DMS153 (cell line): ENCODE measurements at places on chromosomes 7 and 10.

DNA sequence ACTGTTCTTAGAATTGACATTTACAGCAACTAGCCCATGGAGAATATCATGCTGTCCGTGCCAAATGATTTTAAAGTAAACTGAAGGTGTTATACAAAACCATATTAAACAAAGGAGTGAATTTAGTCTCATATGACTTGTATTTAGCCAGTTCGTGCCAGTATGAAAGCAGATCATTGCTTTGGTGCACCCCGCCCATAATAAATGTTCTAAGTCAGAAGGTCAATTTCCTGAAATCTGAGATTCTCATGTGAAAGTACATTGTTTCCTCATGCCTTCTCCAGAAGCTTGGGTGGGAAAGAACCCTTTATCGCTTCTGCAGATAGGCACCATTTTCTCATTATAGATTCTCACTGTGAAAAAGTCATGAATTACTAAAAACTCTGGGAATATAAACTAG lies 106.4 kb downstream of the CAMK1D start:
- DNase-seq: no peak

GRCh38 chr10:85012305-85012704 lies 683.9 kb downstream of the CCSER2 start:
- DNase-seq: no peak

DNA sequence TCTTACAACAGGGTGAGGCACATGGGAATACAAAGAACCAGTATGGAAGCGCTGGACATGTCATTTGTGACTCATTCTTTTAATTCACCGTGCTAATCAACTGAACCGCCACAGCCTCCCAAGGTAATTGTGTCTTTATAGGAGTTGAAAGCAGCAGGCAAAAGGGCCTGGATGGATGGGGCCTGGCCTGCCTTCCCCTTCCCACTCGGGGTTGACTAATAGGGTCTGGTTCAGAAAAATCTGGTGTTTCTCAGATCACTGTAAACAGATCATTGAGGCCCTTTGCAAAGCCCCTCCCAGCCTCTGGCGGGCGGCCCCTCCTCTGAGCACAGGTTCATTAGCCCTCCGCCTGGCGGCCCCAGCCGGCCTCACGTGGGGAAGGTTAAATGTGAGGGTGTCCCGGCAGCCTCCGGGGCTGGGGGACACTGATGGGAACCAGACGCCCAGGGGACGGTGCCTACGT lies 100.8 kb downstream of the EBF3 start:
- DNase-seq: no peak

- peak; percentile 76 for DNase-seq
Measured at GRCh38 chr10:14185316-14186045, 145.2 kb downstream of the FRMD4A start.

- no peak for DNase-seq
Measured at GRCh38 chr10:129959544-129960480, 4.3 kb downstream of the EBF3 start.

GRCh38 chr10:49257626-49258349 lies 41.2 kb upstream of the C10orf71 start:
- DNase-seq: no peak

DNA sequence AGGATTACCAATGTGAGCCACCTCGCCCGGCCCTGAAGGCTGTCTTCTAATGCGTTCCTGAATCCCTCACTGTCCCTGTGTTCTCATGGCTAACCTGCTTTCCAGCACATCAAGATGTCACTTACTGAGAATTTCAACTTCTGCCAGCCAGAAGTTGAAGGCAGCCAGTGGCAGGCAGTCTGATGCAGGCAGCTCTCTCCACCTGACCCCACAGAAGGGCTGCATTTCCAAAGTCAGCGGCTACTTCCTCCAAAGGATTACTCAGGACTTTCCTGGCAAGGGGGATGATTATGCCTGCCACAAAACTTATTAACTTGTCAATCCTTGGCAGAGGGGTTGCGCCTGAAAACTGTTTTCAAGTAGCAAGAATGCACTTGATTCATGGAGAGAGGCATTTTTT lies 1219.4 kb downstream of the TYW1 start:
- DNase-seq: no peak

DNA sequence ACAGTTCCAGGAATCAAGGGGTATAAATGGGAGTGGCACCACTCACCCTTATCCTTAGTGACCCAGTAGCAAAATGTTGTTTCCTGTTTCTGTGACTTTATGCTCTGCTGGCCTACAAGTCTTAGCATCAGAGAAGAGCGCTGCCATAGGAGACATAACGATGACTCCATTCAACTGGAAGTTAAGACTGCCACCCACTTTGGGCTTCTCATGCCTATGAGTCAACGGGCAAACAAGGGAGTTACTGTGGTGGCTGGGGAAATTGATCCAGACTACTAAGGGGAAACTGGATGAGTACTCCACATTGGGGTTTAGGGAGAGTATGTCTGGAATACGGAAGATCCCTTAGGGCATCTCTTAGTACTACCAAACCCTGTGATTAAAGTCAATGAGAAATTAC lies 40.6 kb upstream of the PIK3CG start:
- DNase-seq: no peak

GRCh38 chr10:70664702-70665195 lies 7.6 kb upstream of the ADAMTS14 start:
- no peak for DNase-seq

DNA sequence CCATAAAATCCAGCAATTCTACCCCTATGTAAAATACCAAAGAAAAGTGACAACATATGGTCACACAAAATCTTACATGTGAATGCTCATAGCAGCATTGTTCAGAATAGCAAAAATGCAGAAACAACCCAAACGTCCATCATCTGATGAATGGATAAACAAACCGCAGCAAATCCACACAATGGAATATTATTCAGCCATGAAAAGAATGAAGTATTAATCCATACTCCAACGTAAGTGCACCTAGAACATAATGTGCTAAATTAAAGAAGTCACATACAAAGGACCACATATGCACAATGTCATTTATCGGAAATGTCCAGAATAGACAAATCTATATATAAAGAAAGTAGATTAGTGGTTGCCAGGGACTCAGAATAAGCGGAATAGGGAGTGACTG lies 57.4 kb downstream of the SMURF1 start:
- DNase-seq: no peak

- DNase-seq: peak; percentile 94
Measured at GRCh38 chr7:3754493-3755341, 453.7 kb downstream of the SDK1 start.

DNA sequence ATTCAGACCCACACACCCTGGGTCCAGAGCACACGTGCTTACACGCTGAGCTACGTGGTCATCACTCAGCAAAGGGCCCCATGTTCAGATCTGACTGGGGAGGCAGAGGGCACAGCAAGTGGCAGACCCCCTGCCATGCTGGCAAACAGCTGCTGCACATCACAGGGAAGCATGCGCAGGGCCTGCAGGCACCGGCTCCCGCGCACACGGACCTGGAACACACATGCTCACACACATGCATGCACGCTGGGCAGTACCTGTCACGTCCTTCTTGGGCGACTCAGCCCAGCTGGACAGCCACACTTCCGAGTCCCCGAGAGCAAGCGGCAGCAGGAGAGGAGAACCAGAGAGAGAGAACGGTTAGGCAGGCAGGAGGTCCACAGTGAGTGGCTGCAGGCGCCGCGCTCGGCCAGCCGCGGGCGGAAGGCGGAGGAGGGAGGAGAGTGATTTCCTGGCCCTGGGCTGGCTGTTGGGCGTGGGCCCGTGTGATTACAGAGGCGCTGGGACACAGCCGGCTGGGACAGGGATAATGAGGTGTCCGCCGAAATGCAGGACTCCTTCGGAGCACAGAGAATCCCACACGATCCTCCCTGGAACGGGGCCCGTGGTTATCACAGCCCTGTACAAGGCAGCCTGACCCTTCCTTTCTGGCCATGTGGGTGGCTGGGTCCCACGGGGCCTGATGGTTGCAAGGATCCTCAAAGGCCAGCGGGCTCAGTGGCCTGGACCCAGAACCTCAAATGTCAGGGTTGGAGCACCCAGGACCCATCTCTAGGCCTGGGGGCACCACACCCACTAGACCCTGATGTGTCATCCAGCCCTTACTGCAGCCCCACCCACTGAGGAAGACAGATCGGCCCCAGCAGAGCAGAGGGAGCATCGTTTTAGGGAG lies 175.1 kb downstream of the NEURL1 start:
- DNase-seq: no peak

- no peak for DNase-seq
Measured at GRCh38 chr7:77504951-77505350, 32.1 kb upstream of the PTPN12 start.

DNA sequence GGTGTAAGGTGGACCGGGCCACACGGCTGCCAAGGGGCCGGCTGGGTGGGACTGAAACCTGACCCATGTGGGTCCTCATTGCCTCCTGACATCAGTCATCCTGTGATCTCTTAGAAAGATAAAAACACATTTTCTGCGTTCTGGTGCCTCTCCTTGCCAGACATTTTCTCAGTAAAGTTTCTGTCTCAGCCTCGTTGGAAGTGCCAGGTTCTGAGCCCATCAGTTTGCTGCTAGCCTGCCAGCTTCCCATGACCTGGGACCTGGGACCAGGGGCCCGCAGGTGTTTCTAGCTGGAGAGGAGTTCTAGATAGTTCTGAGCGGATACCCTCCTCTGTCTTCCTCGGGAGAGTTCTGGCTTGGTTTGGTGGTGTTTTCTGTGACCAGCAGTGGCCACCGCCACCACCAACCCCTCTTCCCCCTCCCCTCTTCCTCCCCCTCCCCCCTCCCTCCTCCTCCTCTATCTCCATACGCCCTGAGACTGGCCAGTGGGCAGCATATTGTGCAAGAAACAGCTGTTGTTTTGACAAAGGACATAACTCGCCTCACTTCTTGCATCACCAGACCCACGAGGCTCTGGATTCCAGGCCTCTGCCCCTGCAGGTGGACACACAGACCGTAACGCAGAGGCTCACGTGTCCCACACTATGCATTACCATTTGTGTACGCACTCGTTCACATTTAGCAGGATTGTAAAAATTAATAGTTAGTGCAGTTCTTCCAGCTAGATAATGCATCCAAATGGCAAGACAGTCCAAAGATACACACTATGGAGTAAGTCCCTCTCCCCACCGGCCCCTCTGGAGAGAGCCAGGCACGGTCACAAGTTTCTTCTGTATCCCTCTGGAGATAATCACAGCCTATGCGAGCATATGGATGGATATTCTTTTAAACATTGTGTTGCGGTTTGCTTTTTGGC lies 94.6 kb downstream of the CUX1 start:
- DNase-seq: no peak

GRCh38 chr7:48742079-48742798 lies 182.1 kb upstream of the CDC14C start:
- DNase-seq: peak; percentile 72

DNA sequence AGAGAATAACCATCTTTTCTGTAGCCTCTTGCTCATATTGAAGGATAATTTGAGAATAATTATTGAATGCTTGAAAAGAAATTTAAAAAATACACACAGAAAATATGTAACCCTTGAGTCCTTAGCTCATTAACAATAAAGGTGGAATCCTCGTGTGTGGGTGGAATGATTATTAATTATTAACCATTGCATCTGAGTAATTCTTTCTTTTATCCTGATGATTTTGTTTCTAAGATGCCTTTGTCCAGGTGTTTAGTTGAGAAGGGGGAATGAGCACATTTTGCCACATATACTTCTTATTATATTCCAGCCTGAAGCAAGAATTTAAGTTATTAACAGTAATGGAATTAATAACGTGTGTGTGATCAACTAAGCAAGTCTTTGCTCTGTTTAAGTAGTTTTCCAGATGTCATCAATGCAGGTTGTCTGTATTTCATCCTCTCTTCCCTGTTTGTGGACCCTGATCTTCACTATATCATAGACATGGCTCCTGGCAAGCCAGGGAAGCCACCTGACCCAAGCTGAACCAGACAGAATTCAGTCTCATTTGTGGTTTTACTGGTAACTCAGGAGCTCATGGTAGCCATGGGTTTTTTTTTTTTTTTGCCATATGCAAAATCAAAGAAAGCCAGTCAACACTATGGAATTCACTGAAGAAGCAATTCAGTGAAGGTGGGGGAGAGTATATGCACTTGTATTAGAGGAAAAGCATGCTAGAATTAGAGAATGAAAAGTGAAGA lies 144.3 kb downstream of the KIF20B start:
- DNase-seq: no peak

DNA sequence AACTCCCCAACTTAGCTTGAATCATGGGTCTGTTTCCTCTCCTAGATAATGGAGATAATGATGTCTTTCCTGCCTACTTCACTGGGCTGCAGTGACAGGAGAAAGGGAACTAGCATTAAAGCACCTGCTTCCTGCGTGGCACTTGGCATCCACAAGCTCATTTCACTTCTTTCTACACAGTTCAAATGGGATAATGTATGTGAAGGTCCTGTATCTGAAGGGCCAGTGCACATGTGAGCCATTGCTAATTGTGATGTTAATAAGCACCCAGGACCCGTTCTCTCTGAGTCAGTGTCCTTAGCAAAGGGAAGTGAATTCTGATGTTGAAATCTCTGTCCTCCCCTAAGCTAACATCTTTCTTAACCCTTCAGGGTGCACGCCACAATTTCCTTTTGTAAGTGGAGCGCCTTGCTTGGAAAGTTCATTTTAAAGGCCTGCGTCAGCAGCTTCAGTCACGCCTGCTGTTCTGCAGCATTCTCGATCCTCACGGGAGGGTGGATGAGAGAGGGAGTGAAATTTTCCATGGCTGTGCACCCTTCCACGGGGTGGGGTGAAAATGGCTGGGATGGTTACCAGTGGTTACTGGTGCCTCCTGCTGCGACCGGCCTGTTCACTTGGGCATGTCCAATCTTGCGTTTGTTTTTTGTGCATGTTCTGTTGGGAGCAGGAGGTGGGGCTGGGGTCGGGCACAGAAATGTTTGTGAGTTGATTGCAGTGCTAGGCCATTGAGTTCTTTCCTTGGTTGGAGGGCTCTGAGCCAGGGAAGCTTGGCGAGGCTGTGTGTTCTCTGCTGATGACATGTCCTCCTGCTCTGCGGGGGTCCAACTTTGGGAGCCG lies 59.2 kb downstream of the HK1 start:
- DNase-seq: peak; percentile 85

GRCh38 chr10:60372436-60372835 lies 17.2 kb downstream of the ANK3 start:
- DNase-seq: no peak

DNA sequence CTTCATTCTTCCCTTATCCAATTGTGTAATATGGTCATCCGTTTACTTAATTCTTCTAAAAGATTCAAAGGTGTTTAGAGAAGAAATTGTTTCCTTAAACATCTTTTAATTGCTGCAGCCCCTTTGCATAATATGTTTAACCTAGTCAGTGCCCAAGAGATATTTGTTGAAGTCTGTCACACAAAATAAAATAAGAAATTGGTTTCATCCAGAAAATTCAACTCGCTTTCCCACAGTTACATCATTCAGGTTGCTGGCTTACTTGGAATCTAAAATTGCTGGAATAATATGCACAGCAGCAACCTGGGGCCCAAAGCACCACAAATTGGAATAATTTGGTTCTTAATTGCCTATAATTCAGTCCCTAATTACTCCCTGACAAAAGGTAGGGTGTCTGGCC lies 155.1 kb upstream of the ETV1 start:
- no peak for DNase-seq
